T-helper 17 cell (primary cell): ENCODE measurements at places on chromosomes 4 and X. TPM values are rescaled to one million over a fixed set of nuclear protein-coding genes. Genes with fewer than 3 reads are reported as not detected.

The NAAA gene
- total RNA-seq, result 50.0 TPM

GRCh38 chr4:107800706-107801105 is 24.0 kb upstream of the SGMS2 start:
- no peak for DNase-seq
- no peaks in the 10 kb centered on the region for H3K36me3 ChIP-seq
- H3K4me1 ChIP-seq, result no peaks in the 10 kb centered on the region

DNA sequence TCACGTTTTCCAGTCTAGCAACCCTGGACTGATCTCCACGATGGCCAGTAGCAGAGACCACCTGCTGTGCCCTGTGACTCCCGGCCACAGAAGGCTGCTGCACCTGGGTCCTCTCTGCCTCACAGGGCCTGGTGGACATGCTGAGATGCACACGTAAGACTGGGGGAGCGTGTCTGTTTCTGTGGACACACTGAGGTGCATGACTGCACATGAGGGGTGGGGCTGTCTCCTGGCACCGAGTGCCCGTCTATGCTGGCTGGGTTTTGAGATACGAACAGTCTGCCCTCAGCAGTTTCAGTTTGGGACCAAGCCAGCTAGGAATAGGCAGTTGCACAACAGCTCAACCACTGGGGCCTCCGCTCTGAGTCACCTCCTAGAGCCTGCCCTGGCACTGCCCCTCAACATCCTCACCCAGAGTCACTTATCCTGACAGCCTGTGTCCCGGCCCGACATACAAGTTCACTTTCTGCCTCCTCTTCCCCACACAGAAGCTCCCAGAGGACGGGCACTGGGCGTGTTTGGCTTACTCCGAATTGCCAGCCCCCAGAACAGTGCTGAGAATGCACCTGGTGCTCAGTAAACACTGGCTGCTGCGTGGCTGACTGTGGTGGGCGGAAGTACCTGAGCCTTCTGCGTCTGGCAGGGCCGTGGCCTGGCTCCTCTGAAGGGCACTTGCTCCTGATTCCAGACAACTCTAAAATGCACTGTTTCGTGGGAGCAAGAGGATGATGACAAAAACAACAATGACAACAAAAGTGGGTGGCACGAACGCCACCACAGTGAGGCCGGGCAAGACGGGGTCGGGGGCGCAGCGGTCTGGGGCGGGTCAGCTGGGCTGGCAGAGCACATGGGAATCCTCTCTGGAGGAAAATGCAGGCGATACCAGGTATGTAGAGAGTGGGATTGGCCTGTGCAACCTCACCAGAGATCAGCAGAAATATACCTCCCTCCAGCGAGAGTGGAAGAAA is 30.9 kb downstream of the RNF212 start:
- DNase-seq, result no peak
- peak overlapping the region; percentile 14 for H3K27ac ChIP-seq
- no peak overlapping the region for H3K4me3 ChIP-seq
- H3K36me3 ChIP-seq, result peaks cover 7% of the 10 kb centered on the region
- H3K4me1 ChIP-seq, result peaks cover 12% of the 10 kb centered on the region

DNA sequence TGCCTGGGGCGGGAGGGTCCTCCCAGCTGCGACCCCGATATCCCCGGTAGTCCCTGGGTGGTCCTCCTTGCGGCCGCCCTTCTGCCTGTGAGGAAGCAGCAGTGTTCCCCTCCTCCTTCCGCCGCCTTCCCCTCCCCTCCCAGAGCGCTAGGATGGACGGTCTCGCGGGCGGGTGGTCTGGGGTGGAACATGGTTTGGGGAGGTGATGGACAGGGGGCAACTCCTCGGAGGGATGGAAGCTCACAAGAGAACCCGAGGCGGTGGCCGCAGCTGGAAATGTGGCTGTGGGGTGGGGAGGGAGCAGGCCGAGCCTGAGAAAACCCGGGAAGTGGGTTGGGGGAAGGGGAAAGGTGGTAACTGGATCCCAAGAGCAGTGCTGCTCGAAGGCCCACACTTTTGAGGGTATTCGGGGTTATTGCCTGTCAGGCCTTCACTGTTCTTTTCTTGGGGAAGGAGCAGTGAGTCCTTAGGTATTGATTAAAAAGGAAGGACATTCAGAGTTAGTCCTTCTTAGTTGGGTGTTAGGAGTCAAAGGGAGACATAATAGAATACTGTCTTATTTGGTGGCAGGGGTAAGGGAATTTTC is 581 bp downstream of the UBE2K start:
- H3K27me3 ChIP-seq, result no peaks in the 10 kb centered on the region
- DNase-seq, result peak; percentile 34
- peak overlapping the region; percentile 98 for H3K27ac ChIP-seq
- H3K4me3 ChIP-seq, result peak overlapping the region; percentile 100
- peaks cover 29% of the 10 kb centered on the region for H3K4me1 ChIP-seq

DNA sequence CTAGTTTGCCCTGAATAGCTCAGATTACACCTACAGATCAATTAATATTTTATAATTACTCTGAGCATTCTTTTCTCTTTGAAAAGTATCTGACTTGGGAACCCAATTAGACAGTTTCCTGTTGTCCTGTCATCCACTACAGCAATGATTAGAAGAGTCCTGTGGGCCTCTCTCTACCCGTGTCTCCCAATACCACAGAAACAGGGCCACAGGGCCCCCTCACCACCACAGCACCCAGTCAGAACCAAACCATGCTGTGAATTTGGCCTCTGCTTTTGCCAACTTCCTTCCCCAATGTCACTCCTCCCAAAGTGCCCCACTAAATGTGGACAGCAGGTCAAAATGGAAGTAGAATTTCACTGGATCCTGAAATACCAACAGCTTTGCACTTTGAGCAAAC is 10.3 kb downstream of the USP46 start:
- peaks cover 4% of the 10 kb centered on the region for H3K36me3 ChIP-seq
- H3K27me3 ChIP-seq, result no peaks in the 10 kb centered on the region
- H3K4me3 ChIP-seq, result no peak overlapping the region
- peaks cover 37% of the 10 kb centered on the region for H3K4me1 ChIP-seq
- no peak overlapping the region for H3K27ac ChIP-seq

DNA sequence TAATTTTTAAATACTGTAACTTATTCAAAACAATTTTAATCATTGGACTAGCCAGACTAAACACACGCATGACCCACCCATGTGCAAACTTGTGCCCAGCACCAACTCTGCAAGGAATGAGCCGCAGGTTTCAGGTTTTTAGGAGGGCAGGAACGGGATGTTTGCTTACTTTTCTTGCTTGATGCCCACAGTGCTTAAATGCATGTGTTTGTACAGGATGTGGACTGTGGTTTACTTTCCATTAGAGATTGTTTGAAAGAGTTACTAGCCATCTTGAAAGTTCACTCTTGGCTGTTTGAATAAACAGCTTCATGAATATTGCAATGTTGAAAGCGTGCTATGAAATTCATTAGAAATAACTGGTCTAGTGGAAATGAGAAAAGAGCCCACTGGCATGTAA is 83.3 kb downstream of the STK32B start:
- H3K36me3 ChIP-seq, result peaks cover 3% of the 10 kb centered on the region
- H3K27me3 ChIP-seq, result peaks cover 5% of the 10 kb centered on the region
- DNase-seq, result no peak
- no peak overlapping the region for H3K4me3 ChIP-seq
- H3K4me1 ChIP-seq, result no peaks in the 10 kb centered on the region
- no peak overlapping the region for H3K27ac ChIP-seq

GRCh38 chr4:158805635-158806471 is 37.0 kb downstream of the FNIP2 start:
- H3K27ac ChIP-seq, result no peak overlapping the region
- peaks cover 24% of the 10 kb centered on the region for H3K4me1 ChIP-seq
- DNase-seq, result no peak
- H3K4me3 ChIP-seq, result no peak overlapping the region
